ENCODE measurements at places on chromosomes 1 and 21.

DNA sequence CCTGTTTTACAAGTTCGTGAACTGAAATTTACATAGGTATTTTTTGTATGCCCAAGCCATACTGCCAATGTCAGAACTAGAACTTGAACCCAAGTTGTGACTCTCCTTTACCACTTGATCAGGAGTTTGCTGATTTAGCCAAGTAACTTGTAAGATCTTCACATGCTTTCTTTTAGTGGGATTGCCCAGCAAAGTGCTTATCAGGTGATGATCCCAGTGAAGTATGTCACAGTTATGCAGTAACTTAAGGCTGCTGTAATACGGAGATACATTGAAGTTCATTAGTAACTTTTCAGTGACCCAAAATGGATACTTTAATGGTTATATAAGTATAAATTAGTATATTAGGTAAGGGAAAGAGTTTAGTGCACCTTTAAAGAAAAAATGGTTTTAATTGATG lies 3.8 kb downstream of the SRSF11 start:
- DNase-seq, result no peak

- DNase-seq, result no peak
These were observed 1.7 kb downstream of the CFAP410 start for GRCh38 chr21:44337449-44337848.

GRCh38 chr1:232164078-232164963 lies 465.6 kb downstream of the SIPA1L2 start:
- DNase-seq, result no peak

DNA sequence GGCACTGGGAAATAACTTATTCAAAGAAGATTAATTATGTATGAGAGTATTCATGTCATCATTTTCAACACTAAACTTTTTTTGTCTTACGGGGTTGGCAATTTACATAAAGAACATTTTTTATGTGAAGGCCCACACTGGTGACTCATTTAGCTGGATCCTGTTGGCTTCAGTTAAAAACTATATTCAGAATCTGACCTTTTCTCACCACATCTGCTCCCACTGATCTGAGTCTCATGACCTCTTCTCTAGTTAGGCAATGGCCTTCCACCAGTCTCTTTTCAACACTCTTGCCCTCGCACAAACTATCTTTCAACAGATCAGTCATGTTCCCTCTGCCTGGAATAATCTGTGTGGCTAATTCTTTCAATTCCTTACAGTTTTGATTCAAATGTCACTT lies 53.4 kb downstream of the TMPRSS15 start:
- DNase-seq, result peak; percentile 87
